ENCODE measurements at places on chromosomes 2 and 18.
A peak's percentile ranks its signal among the peaks of the same experiment; 100 is the strongest.

DNA sequence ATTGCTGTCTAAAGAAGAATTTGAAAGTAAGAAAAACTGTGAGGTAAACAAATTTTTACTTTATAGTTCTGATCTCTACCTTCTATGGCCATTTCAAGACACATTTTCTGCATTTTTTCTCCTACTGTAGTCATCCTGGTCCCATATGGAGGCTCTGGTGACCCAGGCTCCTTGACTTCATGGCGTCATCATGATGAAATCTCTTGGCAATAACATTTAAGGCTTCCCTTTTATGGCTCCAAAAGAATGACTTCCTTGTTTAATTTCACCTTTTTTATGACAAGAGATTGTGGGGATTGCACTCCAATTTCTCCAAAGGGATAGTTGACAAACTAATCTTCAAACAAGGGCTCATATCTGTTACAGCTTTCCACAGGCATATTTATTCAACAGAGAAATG lies 143.0 kb upstream of the SCN7A start:
- DNase-seq = no peak

- no peak for DNase-seq
Observed at GRCh38 chr18:9290156-9290555, 44.4 kb upstream of the TWSG1 start.

DNA sequence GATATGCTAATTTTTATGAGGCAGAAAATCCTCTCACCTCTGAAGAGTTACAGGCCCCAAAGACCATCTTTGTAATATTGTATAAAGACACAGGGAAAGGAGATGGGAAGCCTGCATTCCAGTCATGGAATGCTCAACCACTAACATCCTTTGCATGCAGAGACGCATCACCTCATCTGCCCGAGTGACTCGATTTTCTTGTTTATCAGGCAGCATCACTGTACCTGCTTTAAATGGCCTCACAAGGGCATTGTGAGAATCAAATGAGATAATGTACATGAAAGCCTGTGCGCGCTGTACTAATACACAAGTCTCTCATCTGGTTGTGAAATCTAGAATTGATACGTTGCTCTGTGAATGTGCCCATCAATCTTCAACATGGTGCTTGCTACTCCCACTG lies 10.2 kb upstream of the TMEM247 start:
- DNase-seq = no peak

DNA sequence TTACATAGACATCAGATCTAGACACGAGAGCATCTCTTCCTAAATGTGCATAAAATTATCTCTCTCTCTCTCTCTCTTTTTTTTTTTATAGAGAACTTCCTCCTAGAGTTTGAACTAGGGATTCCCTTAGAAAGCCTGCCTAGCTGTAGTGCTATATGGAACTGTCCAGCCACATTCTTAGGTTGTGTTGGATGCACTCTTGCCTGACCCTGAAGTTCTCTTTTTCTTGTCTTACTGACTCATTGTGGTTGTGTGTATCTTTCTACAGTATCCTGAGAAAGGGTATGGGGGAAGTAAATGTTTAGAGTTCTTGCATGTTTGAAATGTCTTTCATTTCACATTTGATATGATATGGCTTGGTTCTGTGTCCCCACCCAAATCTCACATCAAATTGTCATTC lies 368.2 kb downstream of the CDH2 start:
- no peak for DNase-seq

DNA sequence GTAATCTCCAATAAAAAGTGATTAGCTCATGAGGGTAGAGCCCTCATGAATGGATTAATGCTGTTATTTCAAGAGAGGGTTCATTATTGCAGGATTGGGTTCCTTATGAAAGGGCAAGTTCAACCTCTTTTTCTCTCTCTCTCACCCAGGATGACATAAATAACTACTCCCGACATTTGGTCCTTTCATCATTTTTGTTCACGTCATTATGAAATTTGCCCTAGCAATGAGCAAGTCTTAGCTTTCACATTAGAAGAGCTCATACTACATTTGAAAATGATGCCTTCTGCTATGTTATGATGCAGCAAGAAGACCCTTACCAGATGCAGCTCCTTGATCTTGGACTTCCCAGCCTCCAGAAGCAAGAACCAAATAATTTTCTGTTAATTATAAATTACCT lies 152.5 kb downstream of the ICOS start:
- no peak for DNase-seq

DNA sequence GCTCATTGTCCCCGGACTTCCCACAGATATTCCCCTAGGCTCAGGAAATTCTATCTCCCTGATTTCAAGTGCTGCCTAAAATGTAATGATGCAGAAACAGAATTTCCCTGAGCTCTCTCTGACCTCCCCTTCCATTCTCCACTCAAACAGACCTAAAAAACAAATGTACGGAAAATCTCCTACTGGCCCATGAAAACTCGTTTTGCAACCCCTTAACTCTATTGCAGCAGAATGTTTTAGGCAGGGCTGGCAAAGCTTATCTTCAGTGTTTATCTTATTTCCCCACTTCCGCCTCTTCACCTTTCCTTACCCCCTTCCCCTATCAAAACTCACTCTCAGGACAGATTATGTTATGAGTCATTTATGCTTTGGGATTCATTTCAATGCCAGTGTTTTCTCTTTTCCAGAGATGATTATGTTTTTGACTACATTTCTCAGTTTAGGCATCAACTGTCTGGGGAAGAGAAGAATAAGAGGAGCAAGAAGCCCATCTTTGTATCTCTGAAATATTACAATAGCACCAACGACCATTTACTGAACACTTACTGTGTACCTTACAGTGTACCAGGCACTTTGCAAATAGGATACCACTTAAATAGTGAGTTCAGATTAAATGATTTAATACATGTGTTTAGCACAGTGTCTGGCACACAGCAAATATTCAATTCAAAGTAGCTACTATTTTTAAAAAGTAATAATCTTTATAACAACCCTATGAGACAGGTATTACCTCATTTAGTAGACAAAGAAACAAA lies 53.9 kb upstream of the STPG4 start:
- DNase-seq = no peak

DNA sequence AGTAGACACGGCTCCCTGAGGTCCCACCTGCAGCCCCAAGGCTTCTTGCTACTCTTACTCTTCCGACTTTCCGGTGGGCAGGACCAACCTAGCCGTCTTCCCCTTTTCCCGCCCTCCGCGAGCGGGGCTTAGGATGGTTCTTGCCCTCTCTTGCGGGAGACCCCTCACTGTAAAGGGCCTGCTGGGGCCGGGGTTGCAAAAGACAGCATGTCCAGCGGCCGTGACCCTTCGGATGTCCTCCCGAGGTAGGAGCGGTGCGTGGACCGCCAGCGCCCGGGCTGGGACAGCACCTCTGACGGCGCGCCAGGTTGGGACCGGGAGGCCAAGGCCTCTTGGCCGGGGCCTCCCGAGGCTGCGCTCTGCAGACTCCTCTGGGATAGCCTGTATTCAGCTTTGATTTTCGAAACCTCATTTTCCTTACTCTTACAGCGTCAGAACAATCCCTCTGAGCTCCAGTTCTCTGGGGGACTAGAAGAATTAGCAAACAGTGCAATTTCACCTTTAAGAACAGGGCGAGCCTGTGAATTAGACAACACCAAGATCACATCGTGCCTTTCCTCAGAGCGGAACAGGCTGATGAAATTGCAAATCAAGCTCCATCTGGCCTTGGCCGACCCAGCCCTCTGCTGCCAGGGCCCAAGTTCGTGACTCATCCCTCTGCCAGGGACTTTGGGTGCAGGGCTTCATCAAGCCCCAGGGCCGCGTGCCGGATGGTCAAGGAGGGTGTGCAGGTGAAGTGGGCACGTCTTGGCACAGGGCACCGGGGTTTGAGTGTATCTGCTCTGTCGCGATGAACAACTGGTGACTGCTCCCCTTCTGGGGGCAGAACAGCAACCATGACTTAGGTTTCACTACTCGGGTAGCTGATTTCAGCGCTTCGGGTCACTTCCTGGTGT lies 777 bp downstream of the MOCOS start:
- DNase-seq = no peak

DNA sequence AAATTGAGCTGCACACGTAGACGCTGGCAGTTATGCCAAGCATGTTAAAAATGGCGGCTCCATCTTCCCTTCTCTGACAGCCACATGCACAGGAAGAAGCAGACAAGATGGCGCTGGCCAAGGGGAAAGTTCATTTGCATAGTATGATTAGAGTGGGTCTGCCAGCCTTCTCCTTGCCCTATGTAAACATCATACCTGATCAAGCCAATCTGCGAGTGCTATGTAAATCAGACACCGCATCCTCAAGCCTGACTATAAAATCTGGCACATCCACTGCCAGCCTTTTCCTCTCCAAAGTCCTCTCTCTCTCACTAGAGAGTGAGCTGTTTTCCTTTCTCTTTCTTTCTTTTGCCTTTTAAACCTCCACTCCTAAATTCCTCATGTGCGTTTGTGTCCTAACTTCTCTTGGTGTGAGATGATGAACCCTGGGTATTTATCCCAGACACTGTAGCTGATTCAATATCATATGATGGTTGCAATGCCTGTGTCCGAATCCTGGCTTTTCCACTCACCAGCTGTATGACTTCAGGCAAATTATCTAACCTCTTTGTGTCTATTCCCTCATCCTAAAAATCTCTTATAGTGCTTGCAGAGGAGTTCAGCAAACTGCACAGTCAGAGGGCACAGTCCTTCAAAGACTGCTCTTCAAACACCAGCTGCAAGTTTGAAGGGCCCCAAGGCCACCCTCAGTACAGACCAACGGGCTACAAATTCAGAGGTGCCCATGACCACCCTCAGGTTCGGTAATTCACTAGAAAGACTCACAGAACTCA lies 39.3 kb upstream of the ITSN2 start:
- no peak for DNase-seq

GRCh38 chr18:76234676-76235060 lies 260.4 kb downstream of the ZNF516 start:
- no peak for DNase-seq

GRCh38 chr2:45352506-45352905 lies 258.6 kb downstream of the SRBD1 start:
- no peak for DNase-seq

DNA sequence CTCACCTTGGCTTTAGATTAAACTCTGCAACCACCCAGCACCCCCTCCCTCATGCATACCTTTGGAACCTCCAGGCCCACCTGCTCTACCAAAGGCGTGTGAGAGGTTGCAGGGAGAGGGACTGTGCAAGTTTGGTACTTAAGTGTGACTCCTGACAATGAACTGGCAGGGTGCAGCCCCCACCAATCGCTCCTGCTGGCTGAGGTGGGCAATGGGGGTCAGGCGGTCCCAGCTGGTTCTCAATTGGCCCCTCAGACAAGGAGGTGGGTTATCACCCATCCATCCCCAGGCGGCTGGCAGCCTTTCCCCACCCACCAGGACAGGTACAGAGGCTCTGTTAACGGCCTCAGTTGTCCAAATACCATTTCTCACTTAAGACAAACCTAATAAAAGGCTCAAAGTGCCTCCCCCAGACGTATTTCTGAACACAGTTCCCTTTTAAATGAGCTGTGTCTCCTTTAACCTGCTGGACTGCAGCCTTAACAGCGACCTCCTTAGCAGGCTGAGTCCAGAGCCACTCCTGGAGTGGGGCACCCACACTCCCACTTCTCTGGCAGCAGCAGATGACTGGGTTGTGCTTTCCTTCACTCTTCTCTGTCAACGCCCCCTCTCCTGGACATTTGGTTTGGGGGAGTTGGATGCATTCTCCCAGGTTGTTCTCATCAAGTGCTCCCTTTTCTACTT lies 169.2 kb upstream of the SMAD2 start:
- no peak for DNase-seq

DNA sequence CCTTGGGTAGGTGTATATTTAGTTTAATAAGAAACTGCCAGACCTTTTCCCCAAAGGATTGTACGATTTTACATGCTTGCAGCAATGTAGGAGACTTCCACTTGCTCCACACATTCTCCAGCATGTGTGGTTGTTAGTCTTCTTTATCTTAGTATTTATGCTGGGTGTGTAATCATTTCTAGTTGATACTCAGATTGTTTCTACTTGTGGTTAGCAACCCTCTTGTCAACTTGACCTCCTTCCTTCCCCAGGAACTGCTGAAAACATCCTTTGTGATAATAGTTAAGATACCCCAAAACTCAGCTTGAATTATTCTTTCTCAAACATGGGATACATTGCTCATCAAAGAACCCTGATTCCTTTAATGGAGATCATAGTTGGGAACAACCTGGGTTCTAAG lies 37.2 kb upstream of the CYBRD1 start:
- no peak for DNase-seq

GRCh38 chr2:143949121-143949848 lies 570.6 kb downstream of the ZEB2 start:
- DNase-seq = no peak

DNA sequence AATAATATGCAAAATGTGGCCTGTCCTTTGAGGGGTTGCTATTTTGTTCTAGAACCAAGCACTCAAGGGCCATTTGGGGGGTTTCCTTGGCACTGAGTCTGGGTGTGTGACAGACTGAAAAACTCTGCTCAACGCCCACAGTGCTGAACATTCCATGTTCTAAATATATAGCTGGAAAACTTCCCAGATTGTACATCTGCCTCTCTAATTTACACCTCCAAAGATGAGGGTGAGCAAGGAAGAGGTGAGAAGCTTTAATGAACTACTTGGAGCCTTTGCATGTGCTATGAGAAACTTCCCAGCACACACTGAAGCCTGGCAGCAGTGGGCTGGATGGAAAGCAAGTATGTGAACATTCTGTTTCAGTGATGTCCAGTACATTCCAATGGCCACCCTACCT lies 296.7 kb upstream of the KCNH7 start:
- no peak for DNase-seq

GRCh38 chr2:214895469-214895868 lies 86.0 kb upstream of the BARD1 start:
- DNase-seq = no peak

GRCh38 chr2:185187421-185187820 lies 551.2 kb upstream of the FSIP2 start:
- no peak for DNase-seq

GRCh38 chr2:11342551-11343367 lies 1.7 kb downstream of the ROCK2 start:
- no peak for DNase-seq

DNA sequence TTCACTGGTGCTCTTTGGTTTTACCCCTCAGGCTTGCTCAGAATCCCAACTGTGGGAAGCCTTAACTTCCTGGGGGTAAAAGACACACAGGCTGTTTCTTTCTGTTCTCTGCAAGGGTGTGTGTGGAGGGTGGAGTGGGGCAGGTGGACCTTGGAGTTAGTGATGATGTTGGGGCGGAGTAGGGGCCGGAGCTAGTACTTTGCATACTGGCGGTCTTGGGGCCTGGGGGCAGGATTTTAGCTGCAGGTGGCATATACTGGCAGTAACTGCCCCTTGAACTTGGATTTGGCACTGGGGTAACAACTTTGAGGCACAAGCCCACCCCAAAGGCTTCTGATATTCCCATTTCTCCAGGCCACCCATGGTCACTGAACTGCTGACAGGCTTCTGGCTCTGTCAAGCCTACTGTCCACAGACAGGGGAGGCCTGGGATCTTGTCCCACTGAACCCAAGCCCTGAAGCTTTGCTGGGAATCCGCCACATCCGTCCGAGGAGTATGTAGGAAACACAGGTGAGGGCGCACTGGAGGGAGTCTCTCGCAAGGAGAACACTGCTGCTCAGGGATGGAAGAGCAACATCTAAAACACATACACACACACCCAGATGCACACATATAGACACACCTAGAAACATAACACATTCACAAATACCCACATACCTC lies 258.9 kb downstream of the DYSF start:
- DNase-seq = no peak

GRCh38 chr2:17827316-17827715 lies 11.1 kb downstream of the MSGN1 start:
- no peak for DNase-seq

GRCh38 chr2:156334496-156335478 lies 2.3 kb upstream of the NR4A2 start:
- peak; percentile 75 for DNase-seq

All from CD4-positive, alpha-beta T cell treated with Interleukin-6 at 100 ng/mL for 8 hours (primary cell).